Tongue (tissue), 3 donors: ENCODE measurements at places on chromosomes 12 and 14. TPM values are rescaled to one million over a fixed set of nuclear protein-coding genes. Genes with fewer than 3 reads are reported as not detected.

DNA sequence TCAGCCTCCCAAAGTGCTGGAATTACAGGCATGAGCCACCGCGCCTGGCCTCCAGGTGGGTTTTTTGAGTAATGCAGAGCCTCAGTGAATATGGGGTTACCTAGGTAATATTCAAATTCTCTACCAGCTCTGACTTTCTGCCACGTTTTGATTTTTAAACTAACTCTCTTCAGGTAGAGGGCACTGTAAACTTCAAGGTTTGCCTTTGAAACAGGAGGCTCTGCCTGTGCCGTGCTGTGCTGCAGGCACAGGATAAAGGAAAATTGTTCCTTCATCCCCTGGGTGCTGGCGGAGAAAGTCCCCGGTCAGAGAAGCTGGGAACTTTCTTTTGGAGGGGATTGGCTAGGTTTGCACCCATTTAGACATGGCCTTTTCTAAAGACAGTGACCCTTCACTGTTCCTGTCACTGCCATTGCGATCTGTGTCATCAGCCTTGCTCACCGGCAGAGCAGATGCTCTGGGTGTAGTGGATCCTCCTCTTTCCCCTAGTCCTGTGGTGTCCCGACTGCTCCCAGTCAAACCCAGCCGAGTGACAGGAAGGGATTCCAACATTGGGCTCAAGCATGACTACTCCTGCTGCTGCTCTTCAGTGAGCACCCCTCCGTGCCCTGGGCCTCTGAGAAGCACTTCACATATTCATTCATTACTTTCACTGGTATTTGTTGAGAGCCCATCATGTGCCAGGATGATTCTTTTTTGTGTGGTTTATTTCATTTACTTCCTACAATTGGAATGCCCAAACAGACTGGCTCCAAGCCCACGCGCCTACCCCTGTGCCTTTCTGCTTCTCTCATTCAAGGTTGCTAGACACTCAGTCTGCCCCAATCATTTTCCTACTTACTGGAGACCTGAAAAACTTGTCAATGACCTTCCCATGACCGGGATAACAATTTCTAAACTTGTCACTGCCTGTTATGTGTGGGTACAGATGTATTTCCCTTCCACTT is 103.6 kb downstream of the TMEM30B start:
- no peak for DNase-seq

GRCh38 chr12:117473856-117474255 is 112.4 kb upstream of the NOS1 start:
- no peak for DNase-seq

FBLN5 gene
- 65.3 TPM for total RNA-seq

LIN7A gene
- total RNA-seq, result 4.3 TPM

TMEM119 gene
- 42.0 TPM for total RNA-seq

MYO1A gene
- total RNA-seq, result not detected

STAC3 gene
- total RNA-seq, result 310 TPM

GRCh38 chr12:92539976-92540781 is 162.6 kb upstream of the PLEKHG7 start:
- peak; percentile 54 for DNase-seq

GRCh38 chr12:54196396-54196795 is 7.6 kb upstream of the SMUG1 start:
- peak; percentile 12 for DNase-seq
